Astrocyte (in vitro differentiated cells and primary cell): ENCODE measurements at places on chromosomes 16 and 17. TPM values are rescaled to one million over a fixed set of nuclear protein-coding genes. Genes with fewer than 3 reads are reported as not detected.
A peak's percentile ranks its signal among the peaks of the same experiment; 100 is the strongest.

Gene SKAP1
- total RNA-seq = not detected in 2 replicates

Gene SULT1A1
- 0.41 and 0.53 TPM in 2 replicates for total RNA-seq

Gene VAT1
- 348 and 413 TPM in 2 replicates for total RNA-seq

Gene KPNA2
- 183 and 208 TPM in 2 replicates for total RNA-seq

Gene SLC9A5
- 2.4 and 2.5 TPM in 2 replicates for total RNA-seq

Gene PCGF2
- 68.2 and 73.7 TPM in 2 replicates for total RNA-seq

Gene ANKFN1
- total RNA-seq = not detected in 2 replicates

Gene KRT24
- total RNA-seq = not detected in 2 replicates

GRCh38 chr17:40443988-40444899 is 994 bp downstream of the IGFBP4 start:
- DNase-seq = no peak

- no peak for DNase-seq
These were observed 7.0 kb upstream of the RBFOX3 start for GRCh38 chr17:79617740-79618382.

GRCh38 chr17:45143094-45143670 is 5.1 kb upstream of the HEXIM1 start:
- DNase-seq = no peak

DNA sequence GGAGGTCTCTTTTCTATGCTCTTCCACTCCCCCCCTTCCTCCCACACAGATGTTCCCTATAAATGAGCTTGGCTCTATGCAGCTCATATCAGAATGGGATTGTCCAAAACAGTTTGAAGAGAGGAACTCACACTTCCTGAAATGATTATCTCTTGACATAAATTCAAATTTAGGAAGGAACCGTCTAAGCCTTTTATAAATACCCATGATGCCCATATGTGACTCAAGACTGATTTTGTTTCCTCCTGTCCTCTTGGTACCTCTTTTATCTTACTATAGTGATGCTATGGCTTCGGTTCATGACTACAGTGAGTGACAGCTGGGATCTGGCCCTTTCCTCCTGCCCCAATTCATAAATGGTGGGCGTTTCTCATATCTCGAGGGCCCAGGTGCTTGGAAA is 16.6 kb upstream of the TERF2 start:
- DNase-seq = no peak

GRCh38 chr17:82030470-82031302 is 792 bp upstream of the RAC3 start:
- DNase-seq = peak; percentile 57

DNA sequence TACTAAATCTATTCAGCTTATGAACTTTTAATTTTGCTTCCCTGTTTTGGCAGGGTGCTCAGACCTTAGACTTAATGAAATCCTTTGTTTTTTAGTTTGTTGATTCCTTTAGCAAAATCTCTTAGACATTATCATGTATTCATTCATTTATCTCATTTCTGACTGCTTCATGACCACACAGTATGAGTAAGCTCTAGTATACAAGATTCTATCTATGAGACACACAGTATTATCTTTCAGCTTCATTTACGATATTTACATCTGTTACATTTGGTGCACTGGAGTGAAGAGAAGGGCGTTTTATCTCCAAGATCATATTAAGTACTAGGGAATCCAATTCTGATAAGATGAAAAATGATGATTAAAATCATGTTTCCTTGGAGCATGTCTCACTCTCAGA is 448.1 kb upstream of the CA10 start:
- DNase-seq = no peak

- peak; percentile 2 for DNase-seq
These were observed 43.4 kb upstream of the CRHR1 start for GRCh38 chr17:45740553-45741330.

GRCh38 chr17:1736348-1737281 is 6.1 kb upstream of the SERPINF2 start:
- no peak for DNase-seq

GRCh38 chr17:4535667-4536258 is 19.4 kb downstream of the MYBBP1A start:
- DNase-seq = no peak

- DNase-seq = peak; percentile 78
These were observed 417.1 kb upstream of the CDH11 start for GRCh38 chr16:65538976-65539375.

GRCh38 chr16:88834670-88835069 is 22.1 kb downstream of the GALNS start:
- no peak for DNase-seq

DNA sequence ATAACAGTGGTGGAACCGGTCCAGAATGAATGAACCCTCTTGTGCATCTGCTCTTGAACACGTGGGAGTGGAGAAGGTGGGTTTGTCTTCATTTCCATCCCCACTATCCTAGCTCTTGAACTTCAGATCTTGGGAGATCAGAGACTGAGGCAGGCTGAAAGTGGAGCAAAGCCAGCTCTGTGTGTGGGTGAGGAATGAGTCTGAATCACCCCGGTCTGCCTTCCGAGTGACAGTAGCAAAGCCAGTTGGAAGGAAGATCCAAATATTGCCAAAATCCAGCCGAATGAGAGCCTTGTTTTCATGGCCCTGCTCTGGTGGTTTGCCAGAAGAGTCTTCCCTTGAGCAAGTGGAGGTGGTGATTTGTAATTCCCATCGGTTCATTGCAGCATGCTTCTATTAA is 29.0 kb upstream of the ASIC2 start:
- peak; percentile 6 for DNase-seq
